ENCODE measurements at places on chromosomes 5 and 9. TPM values are rescaled to one million over a fixed set of nuclear protein-coding genes. Genes with fewer than 3 reads are reported as not detected.
A peak's percentile ranks its signal among the peaks of the same experiment; 100 is the strongest.

SLC4A9 gene
- total RNA-seq = 0.24 TPM

GRCh38 chr9:26326563-26326962 lies 566.0 kb downstream of the CAAP1 start:
- peak; percentile 12 for DNase-seq
- no peaks in the 10 kb centered on the region for H3K4me1 ChIP-seq
- no peaks in the 10 kb centered on the region for H3K36me3 ChIP-seq
- no peak overlapping the region for H3K27ac ChIP-seq

DNA sequence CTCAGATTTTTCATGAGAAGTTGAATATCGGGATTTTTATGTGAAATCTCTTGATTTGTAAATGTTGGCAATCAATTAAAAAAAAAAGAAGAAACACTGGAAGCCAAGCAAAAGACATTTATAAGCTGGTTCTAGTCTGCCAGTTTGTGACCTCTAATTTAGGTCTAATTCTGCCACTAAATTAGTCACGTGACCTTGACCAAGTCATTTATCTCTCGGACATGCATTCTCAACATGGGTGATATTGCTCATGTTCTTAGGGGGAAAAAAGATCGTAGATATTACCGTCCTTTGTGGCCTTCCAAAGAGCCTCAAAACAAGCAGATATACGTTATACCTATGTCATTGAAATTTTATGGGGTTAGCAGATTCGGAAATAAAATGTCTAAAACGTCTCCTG lies 52.9 kb upstream of the PTPDC1 start:
- H3K27ac ChIP-seq = peak overlapping the region; percentile 87
- peak overlapping the region; percentile 97 for H3K4me3 ChIP-seq
- H3K36me3 ChIP-seq = peaks cover 21% of the 10 kb centered on the region
- no peaks in the 10 kb centered on the region for H3K27me3 ChIP-seq
- H3K4me1 ChIP-seq = no peaks in the 10 kb centered on the region

DNA sequence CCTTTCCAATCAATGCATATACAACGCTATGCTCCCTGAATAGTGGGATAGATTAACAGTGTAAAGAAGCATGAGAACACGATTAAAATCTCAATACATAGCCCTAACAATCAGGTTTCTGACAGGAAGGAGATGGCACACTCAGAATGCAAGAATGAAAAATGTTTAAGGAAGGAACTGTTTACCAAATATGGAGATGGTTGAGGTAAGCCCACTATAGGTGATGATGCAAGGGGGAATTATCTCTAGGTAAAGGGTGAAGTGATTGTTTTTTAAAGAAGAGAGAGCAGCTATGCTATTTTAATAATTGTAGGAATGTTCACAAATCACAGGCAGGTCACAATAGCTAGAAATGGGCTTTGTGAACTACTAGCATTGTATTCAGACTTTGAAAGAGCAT lies 302.4 kb downstream of the CHSY3 start:
- no peaks in the 10 kb centered on the region for H3K36me3 ChIP-seq
- no peaks in the 10 kb centered on the region for H3K27me3 ChIP-seq
- H3K27ac ChIP-seq = no peak overlapping the region

ADAMTS2 gene
- not detected for total RNA-seq

- no peak overlapping the region for H3K27ac ChIP-seq
- no peak overlapping the region for H3K4me3 ChIP-seq
- H3K27me3 ChIP-seq = no peaks in the 10 kb centered on the region
- no peak for DNase-seq
- H3K4me1 ChIP-seq = no peaks in the 10 kb centered on the region
- no peaks in the 10 kb centered on the region for H3K36me3 ChIP-seq
These were observed 303.8 kb upstream of the PRR16 start for GRCh38 chr5:120160124-120160895.

- no peak overlapping the region for H3K27ac ChIP-seq
- peaks cover 19% of the 10 kb centered on the region for H3K36me3 ChIP-seq
- DNase-seq = no peak
- no peak overlapping the region for H3K4me3 ChIP-seq
These were observed 4.8 kb upstream of the ENTPD2 start for GRCh38 chr9:137058521-137059234.

GRCh38 chr9:84669288-84670137 lies at the start of gene NTRK2:
TSS of gene NTRK2 (plus strand) at chr9:84669729. CDS start at chr9:84670749, 1,020 bp downstream.
- H3K36me3 ChIP-seq = peaks cover 17% of the 10 kb centered on the region
- H3K27ac ChIP-seq = no peak within 1 kb of the TSS
- no peaks in the 10 kb centered on the region for H3K4me1 ChIP-seq
- peak within 1 kb of the TSS; percentile 90 for H3K4me3 ChIP-seq
- peak; percentile 59 for DNase-seq

CAMK4 gene
- total RNA-seq = 19.4 TPM

GRCh38 chr9:114050226-114050568 lies 27.9 kb downstream of the AMBP start:
- H3K4me3 ChIP-seq = no peak overlapping the region
- peaks cover 4% of the 10 kb centered on the region for H3K36me3 ChIP-seq
- H3K4me1 ChIP-seq = no peaks in the 10 kb centered on the region
- no peak for DNase-seq

DNA sequence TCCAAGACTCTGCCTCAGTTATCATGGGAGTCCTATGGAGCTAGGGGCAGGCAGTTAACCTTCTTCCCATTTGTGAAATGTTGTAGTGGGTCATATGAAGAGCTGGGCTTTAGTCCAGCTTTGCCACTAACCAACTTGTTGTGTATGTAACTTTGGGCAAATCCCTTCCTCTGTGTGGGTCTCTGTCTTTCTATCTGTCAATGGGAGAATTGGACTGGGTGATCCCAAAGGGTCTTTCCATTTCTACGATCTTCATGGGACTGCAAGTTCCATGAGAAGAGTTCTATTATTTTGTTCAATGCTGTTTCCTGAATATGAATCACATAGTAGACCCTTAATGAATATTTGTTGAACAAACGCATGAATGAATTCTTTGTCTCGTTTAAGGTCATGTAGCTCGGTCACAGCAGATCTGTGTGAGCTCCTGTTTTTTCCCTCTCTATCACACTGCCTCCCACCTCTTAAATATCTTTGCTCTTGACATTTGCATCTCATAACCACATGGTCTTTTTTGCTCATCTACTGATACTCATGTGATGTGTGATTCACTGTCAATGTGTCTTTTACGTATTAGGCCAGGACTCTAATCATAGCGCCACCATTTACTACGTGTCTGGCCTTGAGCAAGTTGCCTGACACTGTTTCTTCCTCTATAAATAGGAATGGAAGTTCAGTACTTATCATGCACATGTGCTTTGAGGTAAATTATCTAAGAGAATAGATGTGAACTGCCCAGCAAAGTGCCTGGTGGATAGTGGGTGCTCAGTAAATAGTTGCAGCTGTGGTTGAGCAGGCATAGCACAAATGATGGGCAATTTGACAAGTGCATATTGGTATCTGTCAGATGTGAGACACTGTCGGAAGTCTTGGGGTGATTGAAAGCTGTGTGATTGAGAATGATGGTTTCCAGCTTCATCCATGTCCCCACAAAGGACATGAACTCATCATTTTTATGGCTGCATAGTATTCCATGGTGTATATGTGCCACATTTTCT lies 37.4 kb downstream of the PTTG1 start:
- no peak overlapping the region for H3K4me3 ChIP-seq
- peak overlapping the region; percentile 50 for H3K27ac ChIP-seq
- H3K36me3 ChIP-seq = peaks cover 3% of the 10 kb centered on the region
- H3K4me1 ChIP-seq = peaks cover 19% of the 10 kb centered on the region
- no peak for DNase-seq
- no peaks in the 10 kb centered on the region for H3K27me3 ChIP-seq

GRCh38 chr9:78620764-78621163 lies 323.8 kb downstream of the PSAT1 start:
- no peak for DNase-seq
- peaks cover 38% of the 10 kb centered on the region for H3K27me3 ChIP-seq
- H3K4me3 ChIP-seq = no peak overlapping the region
- no peaks in the 10 kb centered on the region for H3K4me1 ChIP-seq
- no peaks in the 10 kb centered on the region for H3K36me3 ChIP-seq

INSL4 gene
- total RNA-seq = 0.54 TPM

RABEPK gene
- total RNA-seq = 13.2 TPM

SEMA6A gene
- 53.3 TPM for total RNA-seq

QRFP gene
- not detected for total RNA-seq

DNA sequence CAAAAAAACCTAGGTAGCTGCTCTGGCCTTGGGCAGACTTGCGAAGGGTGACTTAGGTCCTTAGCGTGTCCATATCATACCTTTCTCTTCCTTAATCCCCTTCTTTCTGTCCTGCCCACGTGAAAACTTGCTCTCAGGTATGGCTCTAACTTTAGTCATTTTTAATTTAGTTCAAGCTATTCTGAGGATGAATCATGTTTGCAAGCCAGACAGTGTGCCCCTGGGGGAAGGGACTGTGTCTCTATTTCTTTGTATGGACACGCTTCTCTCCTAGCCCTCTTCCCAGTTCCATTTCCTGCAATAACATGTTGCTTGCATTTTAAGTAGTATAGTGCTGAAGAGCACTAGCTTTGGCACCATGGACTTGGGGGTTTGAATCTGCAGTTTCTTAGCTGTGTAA lies 120.6 kb downstream of the PTTG1 start:
- no peak overlapping the region for H3K27ac ChIP-seq
- no peak overlapping the region for H3K4me3 ChIP-seq
- peaks cover 14% of the 10 kb centered on the region for H3K27me3 ChIP-seq
- no peak for DNase-seq

- H3K27ac ChIP-seq = no peak overlapping the region
- peak overlapping the region; percentile 72 for H3K4me3 ChIP-seq
- no peak for DNase-seq
- H3K27me3 ChIP-seq = no peaks in the 10 kb centered on the region
- H3K36me3 ChIP-seq = peaks cover 27% of the 10 kb centered on the region
These were observed 5.2 kb upstream of the MGAT1 start for GRCh38 chr5:180807654-180808414.

IFNK gene
- total RNA-seq = not detected

GRCh38 chr9:125867751-125868415 lies 120.7 kb downstream of the PBX3 start:
- DNase-seq = no peak
- H3K4me1 ChIP-seq = no peaks in the 10 kb centered on the region
- H3K27me3 ChIP-seq = no peaks in the 10 kb centered on the region
- no peaks in the 10 kb centered on the region for H3K36me3 ChIP-seq

ADCY2 gene
- total RNA-seq = not detected

NPR2 gene
- 19.2 TPM for total RNA-seq

GRCh38 chr5:133753856-133754255 lies 141.5 kb upstream of the FSTL4 start:
- no peak overlapping the region for H3K4me3 ChIP-seq
- peaks cover 48% of the 10 kb centered on the region for H3K27me3 ChIP-seq
- peak; percentile 61 for DNase-seq
- no peak overlapping the region for H3K27ac ChIP-seq
- H3K4me1 ChIP-seq = peaks cover 8% of the 10 kb centered on the region
- H3K36me3 ChIP-seq = no peaks in the 10 kb centered on the region

- no peaks in the 10 kb centered on the region for H3K27me3 ChIP-seq
- H3K4me3 ChIP-seq = no peak overlapping the region
- peaks cover 8% of the 10 kb centered on the region for H3K4me1 ChIP-seq
- peaks cover 19% of the 10 kb centered on the region for H3K36me3 ChIP-seq
These were observed 2.1 kb downstream of the CPLANE1 start for GRCh38 chr5:37247036-37247435.

GRCh38 chr5:34718516-34718915 lies 62.4 kb downstream of the RAI14 start:
- peaks cover 33% of the 10 kb centered on the region for H3K4me1 ChIP-seq
- no peak overlapping the region for H3K4me3 ChIP-seq
- H3K36me3 ChIP-seq = peaks cover 4% of the 10 kb centered on the region
- no peak overlapping the region for H3K27ac ChIP-seq
- DNase-seq = no peak

GRCh38 chr9:127822108-127822507 lies 19.4 kb downstream of the FPGS start:
- DNase-seq = no peak
- H3K36me3 ChIP-seq = peaks cover 31% of the 10 kb centered on the region
- H3K27ac ChIP-seq = no peak overlapping the region
- H3K27me3 ChIP-seq = no peaks in the 10 kb centered on the region
- no peak overlapping the region for H3K4me3 ChIP-seq

- H3K27me3 ChIP-seq = no peaks in the 10 kb centered on the region
- peaks cover 26% of the 10 kb centered on the region for H3K4me1 ChIP-seq
- peaks cover 77% of the 10 kb centered on the region for H3K36me3 ChIP-seq
- H3K27ac ChIP-seq = peak overlapping the region; percentile 99
- DNase-seq = no peak
These were observed 1.2 kb downstream of the GOLPH3 start for GRCh38 chr5:32172923-32173266.

MARCOL gene
- not detected for total RNA-seq

- no peaks in the 10 kb centered on the region for H3K36me3 ChIP-seq
- H3K4me3 ChIP-seq = no peak overlapping the region
- H3K27ac ChIP-seq = no peak overlapping the region
These were observed 18.7 kb upstream of the OR13D1 start for GRCh38 chr9:104675611-104676010.

DNA sequence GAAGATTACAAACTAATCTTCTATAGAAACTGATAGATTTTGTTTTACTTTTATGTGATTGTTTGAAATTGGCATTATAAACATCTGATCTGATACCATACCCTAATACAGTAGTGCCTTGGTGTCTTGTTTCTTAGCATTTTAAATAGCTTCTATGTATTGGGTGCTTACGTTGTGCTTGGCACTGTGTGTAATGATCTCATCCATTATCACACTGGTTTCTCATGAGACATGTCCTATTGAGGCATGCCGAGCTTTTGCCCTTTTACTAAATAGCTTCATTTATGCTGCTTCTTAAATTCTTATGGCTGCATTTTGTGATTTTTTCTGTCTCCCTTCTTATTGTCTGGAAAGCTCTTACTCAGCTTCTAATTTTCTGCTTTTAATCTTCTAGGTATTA lies 48.2 kb upstream of the TLR4 start:
- no peaks in the 10 kb centered on the region for H3K27me3 ChIP-seq
- H3K4me3 ChIP-seq = no peak overlapping the region

DND1 gene
- 2.8 TPM for total RNA-seq

DNA sequence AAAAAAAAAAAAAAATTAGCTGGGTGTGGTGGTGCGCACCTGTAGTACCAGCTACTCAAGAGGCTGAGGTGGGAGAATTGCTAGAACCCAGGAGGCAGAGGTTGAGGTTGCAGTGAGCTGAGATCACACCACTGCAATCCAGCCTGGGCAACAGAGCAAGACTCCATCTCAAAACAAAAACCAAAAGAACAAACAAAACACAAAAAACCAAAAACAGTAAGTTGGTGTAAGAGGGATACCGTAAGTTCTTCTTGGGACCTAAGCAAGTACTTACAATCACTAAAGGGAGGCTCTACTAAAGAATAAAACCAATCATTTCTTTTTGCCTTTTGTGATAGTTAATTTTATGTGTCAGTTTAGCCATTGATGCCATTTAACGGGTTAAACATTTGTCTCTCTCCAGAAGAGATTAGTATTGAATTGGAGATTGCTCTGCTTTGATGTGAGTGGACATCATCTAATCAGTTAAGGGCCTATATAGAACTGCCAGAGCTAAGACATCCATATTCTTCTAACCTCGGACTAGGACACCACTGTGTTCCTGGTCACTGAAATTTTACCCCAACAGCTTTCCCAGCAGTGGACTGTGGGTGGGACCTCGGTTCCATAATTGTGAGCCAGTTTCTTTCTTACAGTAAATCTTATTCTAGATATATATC lies 10.5 kb upstream of the ETF1 start:
- peak overlapping the region; percentile 61 for H3K27ac ChIP-seq
- H3K4me3 ChIP-seq = no peak overlapping the region
- no peaks in the 10 kb centered on the region for H3K4me1 ChIP-seq
- no peak for DNase-seq
- peaks cover 86% of the 10 kb centered on the region for H3K36me3 ChIP-seq
